ENCODE measurements at places on chromosomes 16 and 17.
A peak's percentile ranks its signal among the peaks of the same experiment; 100 is the strongest.

DNA sequence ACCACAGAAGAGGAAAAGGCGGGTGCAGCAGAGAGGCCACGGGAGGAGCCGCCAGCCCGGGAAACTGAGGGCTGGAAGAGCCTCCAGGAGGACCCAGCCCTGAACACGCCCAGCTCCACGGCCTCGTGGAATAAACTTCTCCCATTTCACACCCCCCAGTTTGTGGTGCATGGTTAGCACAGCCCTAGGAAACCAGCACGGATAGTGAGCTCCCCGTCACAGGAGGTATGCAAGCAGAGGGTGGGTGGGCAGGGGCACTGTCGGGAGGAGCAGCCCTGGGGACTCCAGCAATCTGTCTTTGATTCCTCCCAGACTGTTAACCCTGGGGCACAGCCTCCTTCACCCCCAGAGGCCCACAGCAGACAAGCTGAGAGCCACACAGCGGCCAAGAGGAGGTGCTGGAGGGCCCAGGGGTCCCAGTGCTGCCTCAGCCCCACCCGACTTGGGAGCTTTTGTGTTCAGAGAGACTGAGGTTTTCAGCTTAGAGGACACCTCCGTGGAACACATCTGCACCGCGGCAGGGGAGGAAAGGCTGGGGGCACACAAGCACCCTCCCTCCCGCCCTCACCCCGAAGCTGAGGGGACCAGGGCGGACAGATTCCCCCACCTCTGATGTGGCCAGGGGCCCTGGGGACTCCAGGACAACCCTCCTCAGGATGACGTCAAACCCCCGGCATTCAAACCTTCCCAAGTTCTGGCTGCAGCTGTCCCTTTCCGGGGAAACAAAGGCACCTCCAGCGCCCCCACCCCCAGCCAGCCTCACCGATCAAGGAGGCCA is 1.7 kb upstream of the IL17C start:
- no peak for DNase-seq

- peak; percentile 16 for DNase-seq
Observed at GRCh38 chr17:33328129-33328528, 35.0 kb upstream of the ASIC2 start.

GRCh38 chr16:20791923-20792612 is 14.2 kb downstream of the ERI2 start:
- DNase-seq, result no peak

- no peak for DNase-seq
Observed at GRCh38 chr16:49129935-49130334, 151.7 kb downstream of the CBLN1 start.

DNA sequence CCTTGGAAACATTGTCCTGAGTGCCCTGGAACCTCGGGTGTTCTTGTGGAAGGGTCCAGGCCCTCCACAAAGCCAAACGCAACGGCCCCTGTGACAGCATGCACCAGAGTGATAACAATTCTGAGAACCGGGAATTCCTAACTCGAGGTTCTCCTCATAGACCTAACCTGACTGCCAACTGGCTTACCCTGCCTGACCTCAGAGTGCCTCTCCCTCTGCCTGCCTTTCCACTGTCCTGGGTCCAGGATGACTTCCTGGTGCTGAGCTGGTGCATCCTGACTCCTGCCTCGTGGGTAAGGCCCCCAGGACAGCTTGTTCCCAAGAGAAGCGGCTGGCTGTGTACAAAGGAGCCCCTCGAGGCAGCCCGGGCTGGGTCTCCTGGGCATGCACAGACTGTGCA is 51.8 kb downstream of the SRL start:
- DNase-seq, result no peak

DNA sequence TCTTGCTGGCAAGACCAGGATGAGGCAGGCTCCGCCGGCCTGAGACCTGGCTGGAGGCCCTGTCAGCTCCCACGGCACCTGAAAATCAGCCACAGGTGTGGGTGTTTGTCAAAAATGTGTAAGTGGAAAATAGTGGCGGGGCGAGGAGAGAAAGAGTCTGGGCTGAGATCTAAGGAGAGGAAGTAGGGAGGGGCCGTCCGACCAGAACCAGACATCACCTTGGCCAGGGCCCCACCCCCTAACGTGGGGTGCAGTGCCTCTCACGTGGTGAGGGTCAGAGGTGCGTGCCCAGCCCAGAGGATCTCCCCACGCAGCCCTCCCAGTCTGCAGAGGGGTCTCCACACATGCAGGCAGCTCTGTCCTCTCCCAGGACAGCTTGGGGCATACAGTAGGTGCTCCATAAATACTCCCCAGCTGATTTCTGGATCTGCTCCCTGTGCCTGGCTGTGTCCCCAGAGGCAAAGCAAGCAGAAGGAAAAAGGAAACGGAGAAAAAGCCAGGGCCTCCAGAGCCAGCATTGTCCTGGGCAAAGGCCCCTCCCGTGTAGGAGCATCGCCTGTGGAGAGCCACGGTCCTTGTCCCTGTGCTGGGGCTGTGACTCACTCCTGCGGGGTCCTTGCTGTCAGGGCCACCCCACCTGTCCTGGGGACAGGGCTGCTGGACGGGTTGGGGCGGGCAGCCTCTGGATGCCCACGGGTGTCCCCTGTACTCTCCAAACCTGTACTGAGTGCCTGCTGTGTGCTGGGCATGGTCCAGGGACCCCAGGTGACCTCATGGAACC is 16.7 kb downstream of the ZFPM1 start:
- DNase-seq, result peak; percentile 62

GRCh38 chr17:16001226-16001897 is 1.7 kb downstream of the TTC19 start:
- no peak for DNase-seq

DNA sequence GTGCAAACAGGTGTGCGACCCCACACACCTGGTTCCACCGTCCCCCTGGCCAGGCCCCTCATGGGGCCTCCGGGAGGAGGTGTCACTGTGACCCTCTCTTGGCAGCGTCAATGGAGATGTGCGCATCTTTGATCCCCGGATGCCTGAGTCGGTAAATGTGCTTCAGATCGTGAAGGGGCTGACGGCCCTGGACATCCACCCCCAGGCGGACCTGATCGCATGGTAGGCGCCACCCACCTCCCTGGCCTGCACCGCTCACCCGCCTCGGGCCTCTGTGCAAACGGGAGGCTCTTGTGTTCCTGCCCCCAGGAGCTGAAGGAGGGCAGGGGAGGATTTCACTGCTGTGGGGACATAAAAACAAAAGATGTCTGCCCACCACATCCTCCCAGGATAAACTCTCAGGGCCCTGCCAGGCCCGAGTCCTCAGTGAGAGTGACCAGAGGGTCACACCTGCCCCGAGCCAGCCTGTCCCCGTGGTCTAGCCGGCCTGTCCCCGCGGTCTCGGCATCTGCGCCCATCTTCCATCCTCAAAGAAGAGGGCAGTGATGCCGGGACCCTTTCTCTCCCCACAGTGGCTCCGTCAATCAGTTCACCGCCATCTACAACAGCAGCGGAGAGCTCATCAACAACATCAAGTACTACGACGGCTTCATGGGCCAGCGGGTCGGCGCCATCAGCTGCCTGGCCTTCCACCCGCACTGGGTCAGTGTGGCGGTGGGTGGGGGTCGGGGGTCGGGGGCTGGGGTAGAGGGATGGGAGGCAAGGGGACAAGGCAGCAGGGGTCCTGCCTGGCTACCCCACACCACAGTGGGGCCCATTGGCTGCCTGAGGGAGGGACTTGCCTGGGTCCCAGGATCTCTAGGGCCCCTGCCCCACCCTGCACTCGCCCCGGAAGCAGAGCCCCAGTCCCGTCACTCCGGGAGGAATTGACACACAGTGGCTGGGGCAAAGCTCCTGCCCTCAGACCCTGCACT is 29.0 kb upstream of the CHMP6 start:
- DNase-seq, result no peak

DNA sequence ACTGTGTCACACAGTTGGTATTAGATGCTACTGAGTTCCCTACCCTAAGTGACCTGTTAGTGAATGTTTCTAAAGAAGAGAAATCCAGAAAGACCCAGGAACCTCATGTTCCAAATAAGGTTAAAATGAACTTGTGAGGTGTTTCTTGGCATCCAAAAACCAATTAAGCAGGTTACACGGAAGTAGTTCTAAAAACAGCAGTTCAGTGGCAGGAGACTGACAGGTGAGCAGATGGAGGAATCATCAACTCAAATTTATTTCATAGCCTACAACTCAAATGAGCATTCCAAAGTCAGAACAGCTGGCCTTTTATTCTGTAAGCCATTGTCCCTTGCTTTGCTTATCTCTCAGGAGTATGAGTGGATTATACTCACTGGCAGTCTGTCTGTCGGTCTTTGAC is 188.3 kb downstream of the IRX3 start:
- no peak for DNase-seq

DNA sequence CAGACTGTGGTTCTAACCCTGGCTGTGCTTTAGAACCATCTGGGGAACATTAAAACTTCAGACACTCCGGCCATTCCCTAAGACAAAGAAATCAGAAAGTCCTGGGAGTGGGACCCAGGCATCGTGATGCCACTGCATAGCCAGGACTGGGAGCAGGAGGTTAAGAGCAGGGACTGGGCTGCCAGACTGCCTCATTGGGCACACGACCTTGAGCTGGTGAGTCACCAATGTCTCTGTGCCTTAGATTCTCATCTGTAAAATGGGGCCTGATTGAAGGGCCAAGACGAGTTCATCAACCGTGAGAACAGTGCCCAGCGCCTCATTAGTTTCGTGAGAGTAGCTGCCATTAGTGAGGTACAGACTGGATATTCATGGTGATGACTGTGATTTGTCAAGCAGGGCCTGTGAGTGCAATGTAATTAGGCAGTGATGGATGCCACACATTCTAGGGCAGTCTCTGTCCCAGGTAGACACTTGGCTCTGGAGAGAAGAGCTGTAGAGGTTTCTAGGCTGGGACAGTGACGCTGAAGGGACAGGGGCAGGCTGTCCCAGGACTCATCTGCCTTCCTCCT is 196.8 kb downstream of the NTN1 start:
- no peak for DNase-seq

DNA sequence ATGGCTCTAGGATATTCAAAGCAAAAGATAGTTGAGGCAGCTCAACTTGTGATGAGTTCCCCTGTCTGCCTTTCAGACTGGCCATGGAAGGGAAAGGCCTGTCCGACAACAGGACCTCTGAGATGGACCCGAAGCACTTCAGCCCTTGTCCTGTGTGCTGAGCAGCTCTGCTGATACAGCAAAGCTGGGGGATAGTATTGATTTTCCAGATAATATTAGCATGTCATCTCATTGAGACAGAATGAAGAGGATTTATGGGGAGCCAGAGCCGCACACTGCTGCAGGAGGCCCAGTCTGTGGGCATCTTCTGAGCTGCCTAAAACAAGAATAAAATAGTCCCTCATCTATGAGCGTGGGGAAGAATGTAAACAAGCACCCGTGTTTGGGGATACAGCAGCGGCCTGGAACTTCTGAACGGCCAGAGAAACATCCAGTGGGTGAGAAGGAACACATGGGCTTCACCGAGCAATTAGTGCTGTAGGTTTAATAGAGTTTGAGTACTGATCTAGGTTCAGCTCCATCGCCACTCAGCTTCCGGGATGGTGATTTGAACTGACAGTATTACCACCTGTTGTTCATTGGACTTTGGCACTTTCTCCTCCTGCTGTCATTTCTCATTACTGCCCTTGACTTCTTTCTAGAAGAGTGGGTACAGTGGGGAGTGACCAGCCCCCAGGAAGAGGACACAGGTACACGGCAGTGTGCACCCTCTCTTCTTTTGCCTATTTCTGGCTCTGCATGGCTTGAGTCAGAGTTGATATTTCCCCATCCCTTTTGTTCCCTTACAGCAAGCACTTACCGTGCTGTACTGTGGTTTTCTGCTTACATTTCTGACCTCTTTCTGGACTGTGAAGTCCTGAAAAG is 96.5 kb upstream of the TBX2 start:
- no peak for DNase-seq

DNA sequence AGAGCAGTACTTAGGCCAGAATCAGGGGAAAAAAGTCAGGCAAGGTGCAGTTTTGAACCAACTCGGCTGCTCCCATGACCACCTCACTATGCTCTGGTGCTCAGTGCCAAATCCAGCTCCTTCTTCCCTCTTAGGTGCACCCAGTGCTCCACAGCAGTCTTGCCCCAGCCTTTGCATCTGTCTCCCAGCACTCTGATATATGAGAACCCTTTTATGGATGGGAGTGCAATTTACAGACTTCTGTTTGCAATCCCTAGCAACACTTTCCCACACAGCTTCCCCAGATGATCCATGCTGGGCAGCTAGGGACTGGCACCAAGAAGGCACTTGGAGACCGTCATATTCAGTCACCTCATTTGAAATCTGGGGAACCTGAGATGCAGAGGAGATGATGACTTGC is 267.9 kb upstream of the CCL2 start:
- no peak for DNase-seq

- no peak for DNase-seq
Observed at GRCh38 chr16:81473558-81473957, 28.9 kb downstream of the CMIP start.

- no peak for DNase-seq
Observed at GRCh38 chr17:35616536-35616935, 29.4 kb downstream of the AP2B1 start.

DNA sequence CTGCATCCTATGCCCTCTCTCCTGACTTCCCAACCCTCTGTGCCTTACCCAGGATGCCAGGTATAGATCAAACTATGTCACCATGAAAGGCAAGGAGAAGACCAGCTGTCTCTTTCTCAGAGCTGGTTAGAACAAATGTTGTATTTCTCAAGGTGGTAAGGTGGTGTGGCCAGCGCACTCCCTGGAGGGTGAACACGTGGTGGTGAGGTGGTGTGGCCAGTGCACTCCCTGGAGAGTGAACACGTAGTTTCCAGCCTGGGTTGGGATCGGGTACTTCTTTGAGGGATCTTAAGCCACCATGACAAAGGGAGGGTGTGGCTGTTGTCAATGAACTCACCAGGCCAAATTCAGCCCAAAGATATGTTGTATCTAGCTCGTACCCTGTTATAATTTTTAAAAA is 26.8 kb downstream of the KATNIP start:
- DNase-seq, result no peak

- no peak for DNase-seq
Observed at GRCh38 chr17:66522591-66523272, 220.3 kb downstream of the PRKCA start.

GRCh38 chr17:378068-378467 is 25.5 kb upstream of the RPH3AL start:
- DNase-seq, result no peak

- DNase-seq, result no peak
Observed at GRCh38 chr16:11611871-11612664, 25.3 kb upstream of the LITAF start.

GRCh38 chr17:45149669-45150664 is 1.7 kb downstream of the HEXIM1 start:
- DNase-seq, result peak; percentile 70

DNA sequence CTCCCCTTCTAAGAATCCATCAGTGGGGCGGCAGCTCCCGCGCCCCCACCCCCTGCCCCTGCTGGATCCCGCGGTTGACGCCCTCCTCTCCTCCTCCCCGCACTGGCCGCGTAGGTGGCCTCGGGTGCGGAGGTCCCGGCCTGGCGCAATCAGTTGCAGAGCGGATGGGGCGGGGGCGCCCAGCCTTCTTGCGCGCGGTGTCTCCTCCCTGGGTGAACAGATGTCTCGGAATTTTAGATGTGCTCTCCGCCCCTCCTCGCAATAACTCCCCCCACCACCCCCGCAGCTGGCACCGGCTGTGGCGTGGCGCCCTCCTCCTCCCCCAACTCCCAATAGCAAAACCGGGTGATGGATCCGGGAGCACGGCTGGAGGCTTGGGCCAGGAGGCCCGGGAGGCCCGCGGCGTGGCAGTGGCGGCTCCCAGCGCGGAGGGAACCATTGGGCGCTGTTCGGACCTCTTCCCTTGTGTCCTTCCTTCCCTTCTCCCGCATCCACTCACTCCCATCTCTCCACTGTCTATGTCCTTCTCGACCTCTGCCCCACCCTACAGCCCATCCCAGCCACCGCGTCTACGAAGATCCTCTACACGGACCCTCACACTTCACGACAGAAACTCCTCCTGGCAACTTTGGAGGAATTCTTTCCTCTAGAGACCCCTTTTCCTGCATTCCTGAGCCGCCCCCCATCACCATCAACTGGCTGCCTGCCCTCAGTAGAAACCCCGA is 11.0 kb downstream of the NEUROD2 start:
- no peak for DNase-seq

Measured in activated CD4-positive, alpha-beta T cell treated with anti-CD3 and anti-CD28 coated beads for 36 hours (primary cell).